ENCODE measurements at places on chromosomes 16 and 17. TPM values are rescaled to one million over a fixed set of nuclear protein-coding genes. Genes with fewer than 3 reads are reported as not detected.

KCNJ12 gene
- 5.2 TPM for total RNA-seq

HOXB8 gene
- 4.8 TPM for total RNA-seq

APOBR gene
- total RNA-seq = not detected

SPAG7 gene
- 32.2 TPM for total RNA-seq

- no peak for DNase-seq
Measured at GRCh38 chr16:56279132-56279531, 87.8 kb downstream of the GNAO1 start.

DNA sequence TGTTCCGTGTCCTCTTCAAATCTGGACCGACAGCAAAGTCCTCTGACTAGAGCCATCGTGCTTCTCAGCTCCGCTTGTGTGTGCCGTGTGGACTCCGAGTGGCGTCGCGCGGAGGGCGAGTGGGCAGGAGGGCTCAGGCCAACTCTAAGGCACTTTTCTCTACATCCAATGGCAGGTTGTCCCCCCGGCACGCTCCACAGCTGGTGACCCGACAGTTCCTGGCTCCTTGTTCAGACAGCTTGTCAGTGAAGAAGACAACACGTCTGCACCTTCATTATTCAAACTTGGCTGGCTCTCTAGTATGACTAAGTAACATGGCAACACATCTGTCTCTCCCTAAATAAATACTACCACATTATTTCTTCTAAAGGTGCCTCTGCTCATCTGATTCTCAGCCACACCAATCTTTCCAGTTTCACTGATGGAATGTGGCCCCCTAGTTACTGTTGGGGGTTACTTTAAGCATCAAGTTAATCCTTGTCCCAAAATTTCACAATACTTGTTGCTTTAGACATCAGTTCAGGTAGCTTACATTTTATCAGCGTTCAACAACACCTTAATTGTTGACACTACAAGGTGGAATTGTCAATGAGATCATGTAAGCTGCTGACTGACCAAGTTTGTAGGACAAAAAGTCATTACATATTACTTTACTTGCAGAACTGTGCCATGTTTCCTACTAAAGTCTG lies 15.4 kb downstream of the COG1 start:
- DNase-seq = no peak
